ENCODE measurements at places on chromosomes 1 and 21.

DNA sequence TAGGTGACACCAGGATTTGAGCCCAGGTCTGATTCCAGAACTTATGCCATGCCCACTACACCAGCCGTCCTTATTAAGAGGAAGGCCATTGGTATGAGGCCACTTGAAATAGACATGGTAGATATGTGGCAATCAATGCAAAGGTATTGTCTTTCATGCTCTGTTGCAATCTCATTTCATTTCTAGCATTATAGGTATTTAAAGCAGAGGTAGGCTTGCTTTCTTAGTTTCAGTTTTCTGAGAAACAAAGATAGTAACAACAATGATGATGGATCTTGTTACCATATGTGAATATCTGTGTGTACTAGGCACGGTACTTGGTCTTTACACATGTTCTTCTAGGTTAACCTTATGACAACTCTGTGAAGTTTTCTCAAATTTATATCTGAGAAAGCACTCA, 113.1 kb downstream of the FGGY start:
- DNase-seq, result no peak

GRCh38 chr1:97893844-97894243, 27.0 kb downstream of the DPYD start:
- DNase-seq, result no peak

DNA sequence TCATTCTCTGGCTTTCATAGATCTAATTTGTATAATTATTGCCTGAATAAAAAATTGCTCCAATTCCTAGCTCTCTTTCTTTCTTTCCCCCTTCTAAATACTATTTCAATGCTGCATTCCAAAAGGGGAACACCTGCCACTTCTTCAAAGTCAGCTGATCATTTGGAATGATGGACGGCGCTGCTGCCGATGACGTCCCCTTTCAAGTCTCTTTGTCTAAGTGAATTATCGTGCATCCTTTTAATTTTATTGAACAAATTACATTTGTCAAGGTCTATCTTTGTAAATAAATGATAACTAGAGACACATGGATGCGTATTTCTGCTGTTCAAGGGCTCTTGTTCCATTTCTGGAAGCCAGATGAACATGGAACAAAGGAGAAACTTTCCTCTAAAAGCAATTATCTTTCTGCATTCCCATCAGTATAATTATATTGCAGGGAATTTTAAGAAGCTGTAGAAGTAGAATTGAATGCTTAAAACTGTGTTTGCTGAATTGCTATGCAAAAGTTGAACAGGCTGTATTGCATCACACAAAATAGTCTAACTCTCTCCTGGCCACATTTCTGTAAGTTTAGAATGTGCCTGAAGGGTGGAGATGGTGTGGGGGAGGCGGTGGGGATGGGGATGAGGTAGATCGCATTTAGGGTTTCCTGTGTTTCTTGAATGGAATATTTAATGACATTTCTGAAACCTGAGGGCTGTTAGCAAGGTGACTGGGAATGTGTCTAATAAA, 191.9 kb upstream of the LMO4 start:
- no peak for DNase-seq

GRCh38 chr1:209046935-209047334, 536.6 kb upstream of the CAMK1G start:
- no peak for DNase-seq

DNA sequence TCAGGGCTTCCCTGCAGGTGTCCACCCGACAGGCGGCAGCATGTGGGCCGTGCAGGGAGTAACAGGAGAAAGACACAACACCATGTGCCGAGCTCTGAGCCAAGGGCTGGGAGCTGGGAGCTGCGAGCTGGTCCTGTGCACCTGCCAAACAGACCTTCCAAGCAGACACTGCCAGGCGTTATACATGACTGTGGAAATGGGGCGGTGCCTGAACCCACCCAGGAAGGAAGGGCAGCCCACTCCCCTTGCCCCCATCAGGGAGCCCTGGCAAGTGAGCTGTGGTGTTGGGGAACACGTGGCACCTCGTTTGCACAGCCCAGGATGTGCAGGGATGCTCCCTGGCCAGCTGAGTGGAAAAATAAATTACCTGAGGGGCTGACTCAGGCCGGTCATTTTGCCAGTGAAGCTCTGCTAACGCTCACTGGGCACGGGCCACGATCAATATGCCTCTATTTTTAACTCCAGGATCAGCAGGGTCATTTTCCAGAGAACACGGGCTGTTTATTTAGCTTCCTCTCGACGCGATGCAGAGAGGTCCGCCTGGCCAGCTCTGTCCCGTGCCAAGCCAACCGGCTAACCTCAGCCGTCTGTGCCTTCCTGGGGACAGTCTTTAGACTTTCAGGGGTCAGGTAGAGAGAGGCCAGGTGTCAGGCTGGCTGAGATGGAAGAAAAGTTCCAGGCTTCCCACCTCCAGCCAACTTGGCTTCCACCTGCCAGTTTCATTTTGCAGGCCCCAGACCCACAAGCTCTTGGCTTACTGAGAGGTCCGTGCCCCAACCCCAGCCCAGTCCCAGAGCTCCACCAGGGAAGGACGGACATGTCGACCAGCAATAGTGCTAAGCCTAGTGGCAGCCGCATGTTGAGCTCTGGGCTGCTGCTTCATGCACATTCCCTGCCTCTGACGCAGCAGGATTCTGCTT, 196.7 kb upstream of the VAMP3 start:
- DNase-seq, result peak; percentile 26
